Activated CD4-positive, alpha-beta T cell treated with anti-CD3 and anti-CD28 coated beads, Interleukin-2, amount 50 U/mL, for 1 hour (primary cell): ENCODE measurements at places on chromosomes 3 and 15.

GRCh38 chr15:60745469-60746061 lies 266.6 kb upstream of the ICE2 start:
- DNase-seq, result no peak

GRCh38 chr15:71182522-71182921 lies 67.3 kb downstream of the THSD4 start:
- no peak for DNase-seq

GRCh38 chr3:120742198-120742848 lies at the start of the genes GTF2E1 and RABL3:
TSS of gene GTF2E1 (plus strand) at chr3:120742744. CDS start at chr3:120750553, 7,809 bp downstream.
TSS of gene RABL3 (minus strand) at chr3:120742516. CDS start at chr3:120742507, 9 bp downstream.
- DNase-seq, result peak; percentile 96

- DNase-seq, result no peak
Measured at GRCh38 chr3:99365979-99366378, 272.4 kb upstream of the COL8A1 start.

- DNase-seq, result no peak
Measured at GRCh38 chr3:123719862-123720453, 135.1 kb upstream of the HACD2 start.

DNA sequence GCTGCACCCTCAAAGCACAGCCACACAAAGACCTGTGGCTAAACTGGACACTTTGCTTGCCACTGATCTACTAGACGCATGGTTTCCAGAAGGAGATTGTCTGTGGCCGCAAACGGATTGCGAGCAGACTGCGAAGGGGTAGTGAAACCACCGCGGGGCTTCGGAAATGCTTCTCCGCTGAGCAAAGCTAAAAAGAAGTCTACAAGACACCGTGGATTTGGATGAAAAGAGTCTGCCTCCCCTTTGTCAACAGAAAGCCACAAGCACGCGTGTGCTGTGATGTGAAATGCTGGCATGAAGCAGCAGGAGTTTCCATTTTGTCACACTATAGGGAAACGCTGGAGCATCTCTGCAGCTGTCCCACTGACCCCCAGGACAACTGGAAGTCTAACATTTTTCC lies 63.0 kb downstream of the TMEM44 start:
- no peak for DNase-seq

GRCh38 chr3:53789459-53789858 lies 56.8 kb downstream of the CHDH start:
- DNase-seq, result no peak

GRCh38 chr3:15683253-15683652 lies 81.7 kb downstream of the BTD start:
- no peak for DNase-seq

DNA sequence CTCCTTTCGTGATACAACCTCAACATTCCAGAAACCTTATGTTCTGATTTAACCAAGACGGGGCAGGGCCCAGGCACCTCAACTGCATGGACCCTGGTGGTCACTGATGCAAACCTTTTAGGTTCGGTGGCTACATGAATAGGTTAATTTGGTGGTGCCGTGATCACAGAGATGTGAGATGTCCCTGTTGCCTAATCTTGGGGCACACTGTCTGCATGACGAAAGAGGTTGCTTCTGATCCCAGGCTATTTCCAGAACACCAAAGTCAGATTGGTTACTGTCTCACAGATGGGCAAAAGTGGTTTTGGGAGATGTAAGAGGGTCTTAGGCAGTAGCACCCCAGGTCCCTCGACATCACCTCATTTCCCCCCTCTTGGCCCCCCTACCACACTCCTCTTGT lies 4.0 kb upstream of the CCR1 start:
- DNase-seq, result no peak

- no peak for DNase-seq
Measured at GRCh38 chr15:77822631-77823230, 190.0 kb upstream of the LINGO1 start.

DNA sequence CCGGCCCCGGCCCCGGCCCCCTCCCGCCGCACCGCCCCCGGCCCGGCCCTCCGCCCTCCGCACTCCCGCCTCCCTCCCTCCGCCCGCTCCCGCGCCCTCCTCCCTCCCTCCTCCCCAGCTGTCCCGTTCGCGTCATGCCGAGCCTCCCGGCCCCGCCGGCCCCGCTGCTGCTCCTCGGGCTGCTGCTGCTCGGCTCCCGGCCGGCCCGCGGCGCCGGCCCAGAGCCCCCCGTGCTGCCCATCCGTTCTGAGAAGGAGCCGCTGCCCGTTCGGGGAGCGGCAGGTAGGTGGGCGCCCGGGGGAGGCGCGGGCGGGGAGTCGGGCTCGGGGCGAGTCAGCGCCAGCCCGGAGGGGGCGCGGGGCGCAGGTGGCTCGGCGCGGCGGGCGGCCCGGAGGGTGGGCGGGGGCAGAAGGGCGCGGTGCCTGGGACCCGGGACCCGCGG lies 352 bp downstream of the CHRD start:
- peak; percentile 30 for DNase-seq

GRCh38 chr3:131082871-131083863 lies 56.5 kb downstream of the NEK11 start:
- DNase-seq, result no peak

GRCh38 chr15:40928821-40929659 lies at the start of gene DLL4:
TSS of gene DLL4 (plus strand) at chr15:40929340. CDS start at chr15:40929669, 329 bp downstream.
- peak; percentile 35 for DNase-seq

DNA sequence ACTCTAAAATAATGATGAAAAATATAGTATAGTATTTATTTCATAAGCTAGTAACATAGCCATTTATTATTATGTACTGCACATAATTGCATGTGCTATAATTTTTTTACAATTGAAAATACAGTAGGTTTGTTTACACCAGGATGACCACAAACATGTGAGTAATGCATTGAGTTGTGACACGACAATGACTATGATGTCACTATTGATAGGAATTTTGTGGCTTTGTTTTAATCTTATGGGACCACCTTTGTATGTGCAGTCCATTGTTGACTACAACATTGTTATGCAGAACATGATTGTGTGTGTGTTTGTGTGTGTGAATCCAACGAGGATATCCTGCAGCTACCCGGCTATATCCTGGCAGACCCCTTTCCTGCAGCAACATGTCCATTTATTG lies 372.2 kb upstream of the MCTP2 start:
- DNase-seq, result no peak

GRCh38 chr3:188233320-188233719 lies 79.4 kb downstream of the LPP start:
- no peak for DNase-seq

GRCh38 chr3:147514366-147515160 lies 105.4 kb downstream of the ZIC1 start:
- no peak for DNase-seq

DNA sequence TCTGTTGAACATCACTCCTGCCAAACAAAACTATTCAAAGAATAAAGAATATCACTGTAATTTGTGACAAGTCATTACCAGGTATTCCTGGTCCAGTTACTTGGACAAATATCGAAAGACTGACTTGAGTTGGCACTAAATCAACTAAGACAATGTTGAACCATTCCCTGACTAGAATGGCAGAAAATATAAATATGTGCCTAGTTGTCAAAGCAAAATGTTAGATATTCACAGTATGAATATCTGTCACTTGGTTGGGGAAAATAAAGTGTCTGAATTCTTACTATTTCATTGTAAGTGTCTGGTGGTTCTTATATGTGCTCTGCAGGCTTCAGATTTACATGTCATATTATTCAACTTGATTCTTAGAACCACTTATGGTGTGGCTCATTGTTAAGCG lies 470.2 kb downstream of the NAALADL2 start:
- no peak for DNase-seq

GRCh38 chr3:55165704-55166405 lies 238.0 kb upstream of the LRTM1 start:
- no peak for DNase-seq

GRCh38 chr3:161766331-161766730 lies 269.7 kb downstream of the OTOL1 start:
- no peak for DNase-seq

- no peak for DNase-seq
Measured at GRCh38 chr15:86316726-86317383, 237.2 kb downstream of the AGBL1 start.

- DNase-seq, result no peak
Measured at GRCh38 chr3:67386451-67386850, 268.0 kb downstream of the SUCLG2 start.

DNA sequence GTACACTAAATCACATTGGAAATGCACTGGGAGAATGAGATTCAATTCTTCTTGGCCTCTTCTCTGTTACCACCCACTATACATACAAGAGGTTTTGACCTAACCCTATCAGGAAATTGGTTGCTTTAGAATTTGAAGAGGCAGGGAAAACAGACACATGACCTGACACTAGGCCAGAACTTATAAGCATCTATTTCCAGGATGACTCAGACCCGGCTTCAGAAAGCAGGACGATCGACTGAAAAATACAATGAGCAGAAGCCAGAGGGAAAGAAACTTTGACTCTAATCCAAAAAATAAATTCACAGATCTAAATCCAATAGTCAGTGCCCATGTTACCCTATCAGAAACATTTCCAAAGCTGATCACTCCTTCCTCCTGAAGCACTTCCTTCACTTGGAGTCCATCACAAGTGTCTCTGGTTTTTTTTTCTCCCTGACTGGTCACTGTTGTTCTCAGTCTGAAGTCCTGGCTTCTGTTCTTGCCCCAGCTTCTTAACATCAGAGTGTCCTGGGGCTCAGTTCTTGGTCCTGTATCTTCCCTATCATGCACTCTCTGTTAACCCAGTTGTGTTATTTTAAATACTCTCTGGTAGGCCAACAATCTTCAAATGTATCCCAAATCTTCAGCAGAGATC lies 133.6 kb downstream of the P2RY1 start:
- DNase-seq, result no peak

DNA sequence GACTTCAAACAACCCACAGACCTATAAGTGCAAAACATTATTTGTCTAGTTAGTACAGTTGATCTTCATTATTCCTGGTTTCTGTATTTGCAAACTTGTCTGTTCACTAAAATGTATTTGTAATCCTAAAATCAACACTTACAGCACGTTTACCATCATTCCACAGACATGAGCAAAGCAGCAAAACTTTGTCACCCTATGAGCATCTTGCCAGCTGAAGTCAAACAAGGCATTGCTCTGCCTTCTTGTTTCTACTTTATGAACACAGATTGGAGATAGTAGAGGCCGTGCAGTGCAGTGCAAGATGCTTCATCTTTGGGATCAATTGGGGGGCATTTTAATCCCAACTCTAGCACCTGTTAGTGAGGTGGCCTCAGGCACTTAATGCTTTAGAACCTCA lies 202.1 kb downstream of the NLGN1 start:
- no peak for DNase-seq

- no peak for DNase-seq
Measured at GRCh38 chr3:55292360-55292759, 194.7 kb downstream of the WNT5A start.

DNA sequence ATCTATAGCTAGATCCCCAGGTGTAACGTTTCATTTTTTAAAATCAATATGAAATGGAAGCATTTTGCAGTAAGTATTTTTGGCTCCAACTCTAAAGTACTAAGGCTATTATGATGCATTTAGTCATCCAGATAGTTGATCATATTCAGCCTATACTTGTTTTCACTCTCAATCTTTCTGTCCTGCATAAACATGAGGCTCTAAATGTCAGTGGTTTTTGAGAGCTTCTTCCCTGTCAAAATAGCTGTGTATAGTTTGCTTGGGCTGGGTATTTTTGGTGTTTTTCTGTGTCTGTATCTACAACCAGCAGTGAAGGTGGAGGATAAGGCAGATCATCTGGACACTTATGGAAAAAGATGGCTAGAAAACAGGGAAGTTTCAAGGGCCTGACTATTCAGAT lies 128.0 kb downstream of the LRRN1 start:
- DNase-seq, result no peak

- no peak for DNase-seq
Measured at GRCh38 chr3:82496890-82497560, 735.6 kb upstream of the GBE1 start.

DNA sequence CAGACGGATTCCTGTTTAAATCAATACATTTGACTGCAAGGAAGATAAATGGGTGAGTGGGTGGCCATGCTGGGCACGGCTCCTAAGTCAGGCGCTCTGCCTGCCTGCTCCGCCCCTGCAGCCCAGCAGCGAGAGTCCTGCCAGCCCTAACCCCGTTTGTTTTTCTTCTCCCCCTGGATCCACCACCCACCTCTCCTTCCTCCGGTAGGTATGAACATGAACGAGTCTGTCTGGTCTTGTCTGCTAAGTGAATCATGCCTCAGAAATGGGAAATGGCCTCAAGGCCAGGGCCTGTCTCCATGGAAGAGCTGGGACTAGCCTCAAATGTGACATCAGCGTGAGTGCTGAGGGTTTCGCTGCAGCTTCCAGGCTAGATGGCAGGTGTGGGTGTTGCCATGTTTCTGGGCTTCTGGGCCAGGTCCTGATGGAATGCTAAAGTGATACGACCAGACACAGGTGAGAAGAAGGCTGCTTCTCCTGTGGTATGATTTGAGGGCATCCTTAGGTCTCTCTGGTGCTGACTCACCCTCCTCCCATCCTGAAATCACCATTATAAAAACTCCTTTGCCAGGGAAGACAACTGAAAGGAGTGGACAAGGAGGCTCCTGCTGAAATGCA lies 5.6 kb upstream of the FEM1B start:
- DNase-seq, result no peak

- DNase-seq, result no peak
Measured at GRCh38 chr3:16887130-16887529, 2.4 kb downstream of the PLCL2 start.

DNA sequence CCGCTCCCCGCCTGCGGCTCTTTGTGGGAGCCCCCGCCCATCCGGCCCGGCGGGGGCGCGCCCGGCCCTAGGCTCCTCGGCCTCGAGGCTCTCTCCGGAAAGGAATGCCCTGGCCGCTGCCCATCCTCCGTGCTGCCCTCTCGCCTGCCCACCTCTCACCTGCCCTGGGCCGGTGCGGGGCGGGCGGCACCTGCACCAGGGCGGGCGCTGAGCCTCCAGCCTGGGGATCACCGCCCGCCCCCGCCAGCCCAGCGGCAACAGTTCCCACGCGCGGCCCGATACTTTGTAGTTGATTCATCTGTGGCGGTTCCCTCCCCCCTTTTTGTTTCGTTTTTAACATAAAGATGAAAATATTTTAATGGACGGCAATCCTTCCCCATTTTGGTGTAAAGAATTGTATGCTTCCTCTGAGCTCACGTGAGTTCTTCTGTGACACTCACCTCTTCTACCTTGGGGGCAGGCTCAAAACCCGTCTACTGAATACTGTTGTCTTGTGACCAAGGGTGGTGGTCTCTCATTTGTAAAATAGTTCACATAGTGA lies 1.9 kb downstream of the KLF13 start:
- DNase-seq, result peak; percentile 71

GRCh38 chr3:141372656-141373055 lies 4.4 kb downstream of the ZBTB38 start:
- no peak for DNase-seq
